Psoas muscle (tissue), 8 donors: ENCODE measurements at places on chromosomes 2 and 18. TPM values are rescaled to one million over a fixed set of nuclear protein-coding genes. Genes with fewer than 3 reads are reported as not detected.

GRCh38 chr2:236916651-236917050, 169.0 kb upstream of the COPS8 start:
- H3K27me3 ChIP-seq, result no peaks in the 10 kb centered on the region
- no peaks in the 10 kb centered on the region for H3K4me1 ChIP-seq
- no peak overlapping the region for H3K4me3 ChIP-seq
- no peak overlapping the region for H3K27ac ChIP-seq
- no peaks in the 10 kb centered on the region for H3K36me3 ChIP-seq

GRCh38 chr2:54624591-54625071, 98.8 kb upstream of the EML6 start:
- DNase-seq, result peak; percentile 58
- no peaks in the 10 kb centered on the region for H3K27me3 ChIP-seq
- H3K4me1 ChIP-seq, result no peaks in the 10 kb centered on the region
- H3K36me3 ChIP-seq, result peaks cover 99% of the 10 kb centered on the region
- no peak overlapping the region for H3K4me3 ChIP-seq
- peak overlapping the region; percentile 42 for H3K27ac ChIP-seq

GRCh38 chr2:237432484-237433092, 18.6 kb upstream of the COL6A3 start:
- no peak overlapping the region for H3K4me3 ChIP-seq
- H3K36me3 ChIP-seq, result no peaks in the 10 kb centered on the region
- no peaks in the 10 kb centered on the region for H3K4me1 ChIP-seq
- no peak for DNase-seq
- no peaks in the 10 kb centered on the region for H3K27me3 ChIP-seq

DNA sequence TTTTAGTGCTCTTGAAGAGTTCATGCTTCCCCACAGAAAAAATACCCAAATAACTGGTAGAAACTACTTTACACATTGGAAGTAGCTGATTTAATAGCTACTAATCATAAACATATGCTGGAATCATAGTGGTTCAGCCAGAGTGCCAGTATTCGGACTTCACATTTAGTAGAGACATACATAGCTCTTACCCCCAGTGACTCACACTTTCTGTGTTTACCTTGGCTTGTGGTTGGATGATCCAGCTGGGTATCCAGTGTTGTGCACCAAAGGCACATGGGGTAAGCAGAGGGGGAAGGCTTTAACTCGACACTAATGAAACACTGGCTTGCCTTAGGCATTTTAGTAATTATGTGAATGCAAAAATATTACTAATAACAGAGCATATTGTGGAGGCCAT, 18.1 kb downstream of the ARHGAP28 start:
- H3K27me3 ChIP-seq, result no peaks in the 10 kb centered on the region
- no peak for DNase-seq
- peak overlapping the region; percentile 4 for H3K4me3 ChIP-seq
- H3K4me1 ChIP-seq, result peaks cover 41% of the 10 kb centered on the region
- no peaks in the 10 kb centered on the region for H3K36me3 ChIP-seq
- H3K27ac ChIP-seq, result peak overlapping the region; percentile 85

- H3K27ac ChIP-seq, result no peak overlapping the region
- no peaks in the 10 kb centered on the region for H3K4me1 ChIP-seq
Measured at GRCh38 chr18:39951142-39951720, 2003.8 kb upstream of the PIK3C3 start.

DNA sequence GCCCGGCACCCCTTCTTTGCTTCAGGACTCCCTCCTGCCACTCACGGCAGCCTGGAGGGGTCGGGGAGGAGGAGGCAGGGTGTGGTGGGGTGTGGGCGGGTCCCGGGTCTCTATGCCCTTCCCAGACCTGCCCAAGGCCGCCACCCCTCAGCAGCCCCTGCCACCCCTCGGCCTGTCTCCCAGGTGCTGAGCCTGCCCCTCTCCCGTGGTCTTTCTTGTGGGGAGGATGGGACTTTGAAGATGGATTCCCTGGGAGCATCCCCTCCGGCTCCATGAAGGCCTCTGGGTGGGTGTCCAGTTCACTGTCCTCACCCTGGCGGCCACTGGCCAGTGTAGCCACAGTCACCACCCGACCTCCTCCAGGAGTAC, 23.2 kb downstream of the KCNIP3 start:
- no peak for DNase-seq
- no peak overlapping the region for H3K27ac ChIP-seq
- peaks cover 4% of the 10 kb centered on the region for H3K27me3 ChIP-seq
- H3K4me3 ChIP-seq, result no peak overlapping the region
- H3K36me3 ChIP-seq, result no peaks in the 10 kb centered on the region

GRCh38 chr18:78972385-78972918, 7.2 kb upstream of the SALL3 start:
- H3K4me3 ChIP-seq, result no peak overlapping the region
- no peak for DNase-seq
- no peaks in the 10 kb centered on the region for H3K36me3 ChIP-seq
- peaks cover 28% of the 10 kb centered on the region for H3K27me3 ChIP-seq

DNA sequence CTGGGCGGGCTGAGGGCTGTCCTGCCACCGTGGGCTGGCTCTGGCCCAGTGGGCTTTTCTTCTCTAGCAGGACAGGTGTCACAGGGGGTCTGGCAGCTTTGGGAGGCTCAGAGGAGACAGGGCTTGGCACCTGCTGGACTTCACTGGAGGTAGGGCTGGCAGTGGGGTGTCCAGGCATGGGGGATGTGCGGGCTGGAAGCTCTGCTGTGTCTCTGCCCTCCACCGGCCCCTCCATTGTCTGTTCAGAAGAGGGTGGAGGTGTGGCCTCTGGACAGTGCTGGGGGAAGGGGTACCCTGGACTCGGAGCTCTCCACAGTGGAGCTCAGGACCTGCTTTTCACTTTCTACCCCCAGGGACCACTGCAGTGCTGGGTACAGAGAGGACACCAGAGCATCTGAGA, 9.2 kb downstream of the PTPRN start:
- H3K4me3 ChIP-seq, result no peak overlapping the region
- DNase-seq, result no peak
- no peaks in the 10 kb centered on the region for H3K36me3 ChIP-seq
- H3K4me1 ChIP-seq, result peaks cover 4% of the 10 kb centered on the region
- no peak overlapping the region for H3K27ac ChIP-seq
- H3K27me3 ChIP-seq, result peaks cover 28% of the 10 kb centered on the region

GRCh38 chr2:209986415-209986814, 16.0 kb upstream of the RPE start:
- no peaks in the 10 kb centered on the region for H3K27me3 ChIP-seq
- H3K4me1 ChIP-seq, result no peaks in the 10 kb centered on the region
- no peak overlapping the region for H3K4me3 ChIP-seq
- no peak overlapping the region for H3K27ac ChIP-seq
- no peaks in the 10 kb centered on the region for H3K36me3 ChIP-seq

- DNase-seq, result no peak
- no peak overlapping the region for H3K27ac ChIP-seq
- H3K4me3 ChIP-seq, result no peak overlapping the region
- peaks cover 8% of the 10 kb centered on the region for H3K4me1 ChIP-seq
- H3K27me3 ChIP-seq, result no peaks in the 10 kb centered on the region
Measured at GRCh38 chr2:9654452-9655100, 23.8 kb upstream of the YWHAQ start.

DNA sequence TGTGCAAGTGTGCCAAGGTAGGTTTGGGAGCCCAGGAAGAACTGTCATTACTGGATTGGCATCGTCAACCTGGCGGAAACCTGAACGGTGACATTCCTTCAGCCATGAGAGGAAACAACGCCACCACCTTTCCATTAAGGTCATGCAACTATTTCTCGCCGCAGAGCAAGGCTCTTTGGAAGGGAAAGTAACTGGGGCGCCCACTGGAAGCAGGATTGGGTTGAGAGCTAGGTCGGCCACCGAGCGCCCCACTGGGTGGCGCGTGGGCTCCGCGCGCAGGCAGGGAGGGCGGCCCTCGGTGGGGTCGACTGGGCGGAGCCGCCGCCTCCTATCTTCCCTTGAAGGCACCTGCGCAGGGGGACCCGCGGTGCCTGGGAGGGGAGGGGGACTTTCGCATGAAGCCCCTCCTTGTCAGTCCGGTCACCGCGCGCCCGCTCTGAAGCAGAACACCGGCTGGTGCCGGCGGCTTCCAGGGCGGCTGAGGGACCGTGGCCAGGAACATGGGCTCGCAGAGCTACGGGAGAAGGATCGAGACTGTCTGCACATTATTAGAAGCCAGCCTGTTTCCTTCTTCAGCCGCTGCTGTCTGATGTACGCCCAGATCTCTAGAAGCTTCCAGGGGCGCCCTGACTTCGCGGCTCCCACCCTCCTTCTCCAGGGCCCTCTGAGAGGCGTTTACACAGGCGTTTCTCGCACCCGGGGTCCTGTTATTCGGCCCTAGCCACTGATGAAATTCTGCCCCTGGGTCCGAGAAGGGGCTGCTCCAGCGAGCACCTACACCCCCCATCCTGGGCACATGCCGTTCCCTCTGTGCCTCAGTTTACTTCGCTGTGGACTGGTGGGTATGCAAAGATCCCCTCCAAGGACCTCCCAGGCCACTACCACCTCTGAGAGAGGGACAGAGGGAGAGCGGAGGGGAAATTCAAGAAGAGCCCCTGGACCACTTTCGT, 27.3 kb upstream of the MAL start:
- peak overlapping the region; percentile 25 for H3K4me3 ChIP-seq
- H3K27ac ChIP-seq, result no peak overlapping the region
- no peak for DNase-seq
- H3K36me3 ChIP-seq, result no peaks in the 10 kb centered on the region
- no peaks in the 10 kb centered on the region for H3K4me1 ChIP-seq
- H3K27me3 ChIP-seq, result peaks cover 12% of the 10 kb centered on the region

- H3K4me3 ChIP-seq, result no peak overlapping the region
- no peak for DNase-seq
- H3K4me1 ChIP-seq, result peaks cover under 1% of the 10 kb centered on the region
- no peaks in the 10 kb centered on the region for H3K27me3 ChIP-seq
Measured at GRCh38 chr2:144707736-144708326, 187.9 kb upstream of the ZEB2 start.

- H3K4me3 ChIP-seq, result no peak overlapping the region
- H3K36me3 ChIP-seq, result no peaks in the 10 kb centered on the region
- H3K4me1 ChIP-seq, result no peaks in the 10 kb centered on the region
- no peak for DNase-seq
- no peaks in the 10 kb centered on the region for H3K27me3 ChIP-seq
- no peak overlapping the region for H3K27ac ChIP-seq
Measured at GRCh38 chr2:146806364-146807005, 1038.3 kb upstream of the ACVR2A start.

DNA sequence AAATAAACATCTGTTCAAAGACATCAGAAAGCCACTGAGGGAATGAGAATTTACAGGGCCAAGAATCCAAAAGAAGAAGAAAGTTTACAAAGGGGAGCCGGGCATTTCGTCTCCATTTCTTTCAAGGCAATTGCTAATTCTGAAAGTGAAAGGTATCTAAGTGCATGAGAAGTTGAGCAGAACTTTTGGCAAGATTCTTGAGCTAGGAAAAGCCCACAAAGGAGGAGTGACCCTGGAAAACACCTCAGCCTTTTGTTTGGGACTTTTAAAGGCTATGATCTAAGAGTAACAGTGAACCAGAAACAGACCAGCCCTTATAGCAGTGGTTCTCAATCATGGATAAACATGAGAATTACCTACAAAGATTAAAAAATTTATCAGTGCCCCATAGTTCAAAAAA, 87.4 kb downstream of the MDH1 start:
- peaks cover 5% of the 10 kb centered on the region for H3K4me1 ChIP-seq
- no peaks in the 10 kb centered on the region for H3K36me3 ChIP-seq
- DNase-seq, result no peak
- H3K27me3 ChIP-seq, result no peaks in the 10 kb centered on the region
- no peak overlapping the region for H3K27ac ChIP-seq
- H3K4me3 ChIP-seq, result no peak overlapping the region

GRCh38 chr2:45843136-45843535, 191.7 kb downstream of the PRKCE start:
- H3K27ac ChIP-seq, result no peak overlapping the region
- H3K36me3 ChIP-seq, result no peaks in the 10 kb centered on the region
- no peak for DNase-seq
- H3K4me3 ChIP-seq, result no peak overlapping the region
- no peaks in the 10 kb centered on the region for H3K27me3 ChIP-seq
- no peaks in the 10 kb centered on the region for H3K4me1 ChIP-seq

The KCNG2 gene
- total RNA-seq, result 0.54 TPM

The TRABD2A gene
- total RNA-seq, result 0.74 TPM

The CROCC2 gene
- total RNA-seq, result not detected

The C2orf78 gene
- total RNA-seq, result not detected

The CHRNG gene
- total RNA-seq, result 27.4 TPM
